ENCODE measurements at places on chromosomes 3 and 15.

DNA sequence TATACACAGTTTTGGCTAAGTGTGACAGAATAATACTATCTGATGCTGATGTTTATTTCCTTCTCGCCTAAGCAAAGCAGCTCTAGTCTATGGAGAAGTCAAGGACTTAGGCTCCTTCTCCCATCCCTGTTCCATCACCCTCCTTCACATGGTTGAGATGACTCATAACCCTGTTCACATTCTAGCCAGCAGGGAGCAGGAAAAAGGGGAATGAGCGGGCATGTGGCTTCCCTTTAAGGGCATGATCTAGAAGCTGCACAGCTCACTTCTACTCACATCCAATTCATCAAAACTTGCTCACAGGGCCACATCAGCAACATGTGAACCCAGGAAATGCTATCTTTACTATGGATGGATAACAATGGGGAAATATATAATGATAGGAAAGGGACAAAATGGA, 40.9 kb downstream of the CBLB start:
- peak; percentile 8 for DNase-seq

DNA sequence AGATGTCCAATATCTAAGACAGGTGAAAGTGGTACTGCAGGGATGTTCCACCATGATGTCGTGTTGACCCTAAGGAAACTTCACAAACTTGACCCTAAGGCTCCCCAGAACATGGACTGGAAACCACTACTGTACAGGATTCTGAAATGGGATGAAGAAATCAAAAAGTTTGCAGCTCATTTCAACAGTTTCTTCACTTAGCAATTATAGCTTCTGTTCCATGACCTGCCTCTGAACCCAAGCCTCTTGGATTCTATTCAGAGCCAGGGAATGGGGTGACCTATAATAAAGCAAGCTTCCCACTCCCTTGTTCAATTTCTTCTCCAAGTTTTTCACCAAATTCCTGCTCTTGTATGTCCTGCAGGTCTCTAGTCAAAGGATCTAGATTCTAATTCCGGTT, 40.7 kb downstream of the DUT start:
- no peak for DNase-seq

- no peak for DNase-seq
Measured at GRCh38 chr3:159807137-159808040, 181.2 kb upstream of the IL12A start.

DNA sequence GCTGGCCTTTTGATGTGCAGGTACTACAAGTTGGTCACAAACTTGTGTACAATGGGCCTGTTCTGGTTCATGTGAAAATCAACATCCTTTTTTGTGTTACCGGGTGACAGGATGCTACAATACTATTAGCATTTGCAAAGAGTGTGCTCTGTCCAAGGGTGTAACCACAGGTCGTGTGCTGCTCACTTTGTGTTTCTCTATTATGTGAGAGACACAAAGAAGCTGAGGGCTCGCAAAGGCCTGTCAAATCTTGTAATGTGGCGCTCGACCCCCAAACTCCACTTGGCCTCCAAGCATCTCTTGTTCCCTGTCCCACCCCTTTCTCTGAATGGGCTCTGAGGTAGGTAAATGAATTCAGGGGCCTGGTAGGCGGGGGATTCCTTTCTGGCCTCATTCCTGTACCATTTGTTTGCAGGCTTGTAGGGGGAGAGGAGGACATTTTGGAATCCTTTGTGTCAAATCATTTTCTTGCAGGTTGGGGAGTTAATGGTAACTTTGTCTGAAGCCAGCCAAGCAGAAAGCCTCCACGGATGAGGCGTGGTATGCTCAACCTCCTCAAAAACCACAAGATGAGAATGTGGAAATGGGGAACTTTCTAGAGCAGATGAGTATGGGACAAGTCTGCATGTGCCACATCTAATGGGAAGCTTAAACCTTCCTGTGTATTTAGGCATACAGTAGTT, 109.1 kb downstream of the OPA1 start:
- DNase-seq: no peak

DNA sequence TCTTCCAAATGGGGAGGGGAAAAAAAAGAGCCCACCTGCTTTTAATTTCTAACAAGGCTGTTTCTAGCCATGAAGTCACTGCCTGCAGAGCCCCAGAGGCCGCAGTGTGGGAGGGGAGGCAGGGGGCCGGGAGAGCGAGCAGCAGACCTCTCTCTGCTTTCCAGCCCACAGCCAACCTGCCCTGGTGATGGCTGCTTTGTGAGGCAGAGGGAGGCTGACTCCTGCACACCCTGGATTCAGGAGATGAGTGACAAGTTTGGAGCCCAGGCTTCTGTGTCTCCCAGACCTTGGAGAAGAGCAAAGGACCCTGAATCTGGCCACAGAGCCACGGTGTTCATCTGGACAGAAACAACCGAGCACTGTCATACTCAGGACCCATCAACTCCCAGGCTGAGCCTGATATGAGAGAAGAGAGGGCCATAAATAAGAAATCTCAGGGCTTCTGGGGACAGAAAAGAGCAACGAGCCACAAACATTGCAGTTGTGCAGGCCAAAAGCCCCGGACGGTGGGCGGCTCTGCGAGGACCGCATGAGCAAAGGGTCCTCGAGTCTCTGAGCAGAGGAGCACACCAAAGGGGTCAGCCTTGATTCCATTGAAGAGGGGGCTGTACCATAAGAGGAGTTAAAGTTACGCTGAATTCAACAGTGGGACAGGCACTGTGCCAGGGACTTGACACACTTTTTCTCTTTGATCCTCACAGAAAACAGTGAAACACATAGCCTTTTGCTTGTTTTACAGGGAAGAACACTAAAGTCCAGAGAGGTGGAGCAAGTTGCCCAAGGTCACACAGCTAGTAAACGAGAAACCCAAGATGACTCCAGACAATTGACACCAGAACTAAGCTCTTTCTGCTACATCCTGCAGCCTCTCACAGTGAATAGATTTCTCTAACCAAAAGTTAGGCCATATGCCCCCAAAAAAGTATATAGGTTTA, 97.2 kb downstream of the SEMA5B start:
- no peak for DNase-seq

DNA sequence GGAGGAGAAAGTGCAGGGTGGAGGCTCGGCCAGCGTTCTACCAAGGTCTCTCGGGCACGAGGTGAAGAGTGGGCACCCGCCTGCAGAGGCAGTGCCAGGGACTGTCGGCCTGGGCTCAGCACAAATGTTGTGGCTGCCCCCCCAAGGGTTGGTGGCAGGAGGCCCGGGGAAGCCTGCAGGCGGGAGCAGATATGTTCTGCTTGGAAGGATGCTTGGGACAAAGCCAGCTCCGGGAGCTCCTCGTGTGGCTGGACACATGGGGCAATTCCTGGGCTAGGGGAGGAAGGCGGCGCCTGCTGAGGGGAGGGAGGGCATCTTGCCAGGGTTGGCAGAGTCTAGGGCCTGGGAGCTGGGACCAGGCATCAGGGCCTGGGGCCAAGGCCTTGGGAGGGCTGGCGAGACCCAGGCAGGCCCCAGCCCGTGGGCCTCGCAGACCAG, 30.4 kb upstream of the FBLN2 start:
- DNase-seq: no peak

All from 8988T (cell line).